NCI-H82 (cell line): ENCODE measurements at places on chromosomes 13 and 19.

DNA sequence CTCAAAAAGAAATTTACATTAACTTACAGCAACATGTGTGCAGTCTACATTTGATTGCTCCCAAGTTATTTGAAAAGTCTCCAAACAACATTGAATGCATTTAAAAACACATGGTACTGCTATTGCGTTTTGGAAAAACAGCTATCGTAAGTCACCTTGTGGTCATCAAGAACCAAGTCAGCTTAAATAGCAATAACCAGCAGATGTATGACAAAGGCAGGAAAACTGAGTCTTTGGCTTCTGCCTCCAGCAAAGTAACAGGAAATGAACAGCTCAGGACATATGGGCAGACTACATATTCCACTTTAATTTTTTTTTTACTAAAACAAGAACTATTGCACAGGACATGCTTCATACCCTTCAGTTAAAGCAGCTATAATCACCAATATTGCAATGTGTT, 580.6 kb upstream of the SPRY2 start:
- no peak for DNase-seq

- DNase-seq: peak; percentile 28
Measured at GRCh38 chr13:51957377-51958216, 53.7 kb downstream of the ATP7B start.

- no peak for DNase-seq
Measured at GRCh38 chr13:46846726-46847125, 49.8 kb upstream of the ESD start.

- DNase-seq: no peak
Measured at GRCh38 chr13:99425485-99426341, 75.6 kb upstream of the TM9SF2 start.

DNA sequence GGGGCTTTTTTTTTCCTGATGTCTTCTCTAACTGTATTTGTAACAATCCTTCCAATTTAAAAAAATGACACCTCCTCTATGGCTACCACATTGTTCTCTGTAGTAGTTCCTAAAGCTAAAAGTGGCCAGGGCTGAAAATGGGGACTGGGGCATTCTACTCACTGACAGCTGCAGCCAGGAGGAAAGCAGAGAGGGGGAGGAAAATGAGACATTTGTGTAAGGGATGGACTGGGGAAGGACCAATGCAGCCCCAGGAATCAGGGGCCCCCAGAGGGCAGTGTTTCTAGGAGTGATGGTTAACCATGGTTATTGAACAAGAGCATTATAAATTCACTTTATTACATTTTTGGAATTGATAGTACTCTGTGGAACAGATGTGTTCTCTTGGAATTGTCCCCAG, 34.3 kb upstream of the C1QTNF9 start:
- no peak for DNase-seq

- DNase-seq: peak; percentile 86
Measured at GRCh38 chr19:9917321-9917720, 19.0 kb downstream of the OLFM2 start.

DNA sequence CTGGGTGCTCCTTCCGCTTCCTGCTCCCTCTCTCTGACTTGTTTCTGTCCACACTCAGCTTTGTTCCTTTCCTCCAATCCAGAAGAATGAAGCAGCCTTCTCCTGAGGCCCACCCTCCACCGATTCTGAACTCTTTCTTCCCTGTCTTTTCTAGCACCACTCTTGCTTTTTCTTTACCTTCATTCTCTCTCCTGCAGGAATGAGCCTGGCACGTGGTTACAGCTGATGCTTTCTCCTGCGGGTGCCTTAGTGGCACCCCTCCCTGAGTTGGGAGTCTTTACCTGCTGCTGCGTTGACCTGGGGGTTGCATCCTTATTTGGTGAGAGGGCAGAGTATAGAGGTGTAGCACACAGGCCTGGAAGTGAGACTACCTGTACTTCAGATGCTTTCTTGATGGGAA, 6.2 kb downstream of the UBAC2 start:
- no peak for DNase-seq

GRCh38 chr19:56507446-56508289, at the start of gene ZNF471:
TSS of gene ZNF471 (plus strand) at chr19:56507855. CDS start at chr19:56511572, 3,717 bp downstream.
- DNase-seq: peak; percentile 99

GRCh38 chr19:50399368-50399745, 15.2 kb downstream of the POLD1 start:
- DNase-seq: no peak

GRCh38 chr13:22855926-22856325, 324.9 kb upstream of the SGCG start:
- DNase-seq: no peak

DNA sequence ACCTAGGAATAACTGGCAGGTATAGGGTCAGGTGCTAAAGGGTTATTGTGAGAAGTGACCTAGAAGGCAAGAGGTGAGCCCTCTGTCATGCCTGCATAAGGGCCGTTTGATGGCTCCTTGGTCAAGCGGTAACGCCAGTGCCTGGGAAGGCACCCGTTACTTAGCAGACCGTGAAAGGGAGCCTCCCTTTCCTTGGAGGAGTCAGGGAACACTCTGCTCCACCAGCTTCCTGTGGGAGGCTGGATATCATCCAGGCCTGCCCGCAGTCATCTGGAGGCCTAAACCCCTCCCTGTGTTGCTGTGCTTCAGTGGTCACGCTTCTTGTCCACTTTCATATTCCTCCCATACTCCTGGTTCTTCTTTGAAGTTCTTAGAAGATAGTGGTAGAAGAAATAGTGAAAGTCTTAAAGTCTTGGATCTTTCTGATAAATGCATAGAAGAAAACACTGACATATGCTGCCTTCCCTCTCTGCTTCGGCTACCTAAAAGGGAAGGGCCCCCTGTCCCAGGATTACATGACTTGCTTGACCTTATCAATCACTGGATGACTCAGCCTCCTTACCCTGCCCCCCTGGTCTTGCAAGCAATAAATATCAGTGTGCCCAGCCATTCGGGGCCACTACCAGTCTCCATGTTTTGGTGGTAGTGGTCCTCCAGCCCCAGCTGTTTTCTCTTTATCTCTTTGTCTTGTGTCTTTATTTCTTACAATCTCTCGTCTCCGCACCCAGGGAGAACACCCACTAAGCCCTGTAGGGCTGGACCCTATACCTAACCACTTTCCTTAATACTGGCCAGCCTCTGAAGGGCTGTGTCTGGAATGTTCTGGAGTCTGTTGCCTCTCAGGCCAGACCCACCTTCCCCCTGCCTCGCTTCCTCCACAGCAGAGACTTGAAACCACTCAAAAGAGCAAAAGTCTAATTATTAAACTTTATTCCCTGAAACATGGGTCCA, 16.1 kb upstream of the ABCC4 start:
- no peak for DNase-seq

- no peak for DNase-seq
Measured at GRCh38 chr13:41182231-41182630, 12.1 kb downstream of the KBTBD7 start.

DNA sequence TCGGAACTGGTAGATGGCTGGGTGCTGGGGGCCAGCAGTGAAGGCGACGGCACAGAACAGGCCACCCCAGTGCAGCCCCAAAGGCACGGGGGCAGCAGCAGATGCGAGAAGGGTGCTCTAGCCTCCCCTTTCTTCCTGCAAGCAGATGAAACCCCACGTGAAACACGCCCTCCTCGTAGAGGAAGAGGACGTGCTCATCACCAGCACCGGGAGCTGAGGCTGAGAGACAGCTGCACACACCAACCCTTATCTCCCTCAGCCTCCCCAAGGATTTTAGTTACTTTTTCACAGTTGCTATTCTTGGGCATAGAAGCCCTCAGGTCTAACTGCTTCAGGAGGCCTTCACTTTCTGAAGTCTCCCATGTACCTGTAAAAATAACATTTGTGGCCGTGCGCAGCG, 11.9 kb downstream of the ZNF787 start:
- DNase-seq: no peak

DNA sequence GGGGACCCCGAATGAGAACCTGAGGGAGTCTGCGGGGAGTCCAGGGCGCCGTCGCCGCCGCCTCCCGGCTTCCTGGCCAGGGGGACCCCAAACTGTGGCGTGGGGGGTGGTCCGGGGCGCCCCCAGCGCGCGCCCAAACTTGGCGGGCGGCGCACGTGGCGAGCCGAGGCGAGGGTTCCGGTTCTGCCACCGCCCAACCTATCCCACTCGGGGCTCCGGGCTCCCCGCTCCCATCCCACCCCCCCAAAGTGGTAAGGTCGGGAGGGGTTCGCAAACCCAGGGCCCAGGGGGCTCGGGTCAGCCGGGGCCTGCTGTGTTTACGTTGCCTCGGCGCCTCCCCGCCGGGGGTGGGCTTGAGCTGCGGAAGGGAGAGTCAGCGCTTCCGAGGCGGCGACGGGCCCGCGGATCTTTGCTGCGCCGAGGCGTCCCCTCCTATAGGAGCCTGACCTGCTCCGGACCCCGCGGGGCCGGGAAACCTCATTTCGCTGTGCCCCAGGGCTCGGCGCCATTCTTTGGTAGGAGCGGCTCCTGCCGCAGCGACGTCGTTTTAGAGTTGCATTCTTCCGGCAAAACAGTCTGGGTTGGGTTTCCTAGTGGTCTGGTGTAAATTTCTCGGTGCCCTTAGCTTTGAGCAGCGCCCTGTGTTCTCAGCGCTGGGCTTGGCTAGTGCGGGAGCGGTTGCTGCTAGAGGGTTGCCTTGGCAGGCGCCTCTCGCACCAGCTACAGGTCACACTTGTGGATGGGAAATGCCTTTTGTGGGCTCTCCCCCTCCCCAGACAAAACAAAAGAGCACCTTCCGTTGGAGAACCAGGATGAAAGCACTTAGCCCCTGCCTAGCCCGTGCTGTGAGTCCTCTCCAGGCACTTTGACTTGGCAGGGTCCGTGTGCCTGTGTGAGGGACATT, 1.2 kb downstream of the DAZAP1 start:
- peak; percentile 20 for DNase-seq

DNA sequence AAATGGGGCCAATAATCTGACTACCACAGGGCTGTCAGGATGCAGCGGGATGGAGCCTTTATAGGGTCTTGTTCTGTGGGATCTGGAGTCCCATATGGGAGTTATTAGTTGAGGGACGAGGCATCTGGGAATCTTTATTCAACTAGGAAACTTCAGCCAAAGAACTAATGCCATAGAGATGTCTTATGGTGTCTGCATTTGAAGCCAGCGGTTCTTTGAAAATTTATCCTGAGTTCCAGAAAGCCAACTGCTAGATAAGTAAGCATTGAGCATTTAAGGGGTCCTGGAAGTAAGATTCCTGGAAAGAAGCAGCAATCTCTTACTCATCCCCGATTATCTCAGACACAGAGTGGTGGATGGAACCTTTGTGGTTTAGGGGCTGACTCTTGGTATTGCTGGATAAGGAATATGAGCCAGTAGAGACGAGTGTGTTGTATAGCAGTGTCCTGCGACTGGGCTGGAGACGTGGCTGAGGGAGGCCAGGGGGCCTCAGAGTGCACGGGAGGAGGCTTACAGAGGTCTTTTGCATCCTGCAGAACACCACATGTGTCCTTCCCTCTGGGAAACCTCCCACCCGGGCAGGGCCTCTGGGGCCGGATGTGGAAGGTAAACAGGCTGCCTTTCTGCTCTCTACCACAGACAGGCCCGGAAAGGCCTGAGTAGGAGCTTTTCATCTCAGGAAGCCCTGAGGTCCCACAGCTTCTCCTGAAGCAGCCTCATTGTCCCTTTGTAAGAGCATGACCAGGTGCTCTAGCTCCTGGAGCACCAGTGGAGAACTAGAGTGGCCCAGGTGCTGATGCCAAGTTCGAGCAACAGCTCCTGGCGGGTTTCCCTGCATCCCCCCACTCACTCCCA, 28.8 kb downstream of the ACTN4 start:
- DNase-seq: no peak

DNA sequence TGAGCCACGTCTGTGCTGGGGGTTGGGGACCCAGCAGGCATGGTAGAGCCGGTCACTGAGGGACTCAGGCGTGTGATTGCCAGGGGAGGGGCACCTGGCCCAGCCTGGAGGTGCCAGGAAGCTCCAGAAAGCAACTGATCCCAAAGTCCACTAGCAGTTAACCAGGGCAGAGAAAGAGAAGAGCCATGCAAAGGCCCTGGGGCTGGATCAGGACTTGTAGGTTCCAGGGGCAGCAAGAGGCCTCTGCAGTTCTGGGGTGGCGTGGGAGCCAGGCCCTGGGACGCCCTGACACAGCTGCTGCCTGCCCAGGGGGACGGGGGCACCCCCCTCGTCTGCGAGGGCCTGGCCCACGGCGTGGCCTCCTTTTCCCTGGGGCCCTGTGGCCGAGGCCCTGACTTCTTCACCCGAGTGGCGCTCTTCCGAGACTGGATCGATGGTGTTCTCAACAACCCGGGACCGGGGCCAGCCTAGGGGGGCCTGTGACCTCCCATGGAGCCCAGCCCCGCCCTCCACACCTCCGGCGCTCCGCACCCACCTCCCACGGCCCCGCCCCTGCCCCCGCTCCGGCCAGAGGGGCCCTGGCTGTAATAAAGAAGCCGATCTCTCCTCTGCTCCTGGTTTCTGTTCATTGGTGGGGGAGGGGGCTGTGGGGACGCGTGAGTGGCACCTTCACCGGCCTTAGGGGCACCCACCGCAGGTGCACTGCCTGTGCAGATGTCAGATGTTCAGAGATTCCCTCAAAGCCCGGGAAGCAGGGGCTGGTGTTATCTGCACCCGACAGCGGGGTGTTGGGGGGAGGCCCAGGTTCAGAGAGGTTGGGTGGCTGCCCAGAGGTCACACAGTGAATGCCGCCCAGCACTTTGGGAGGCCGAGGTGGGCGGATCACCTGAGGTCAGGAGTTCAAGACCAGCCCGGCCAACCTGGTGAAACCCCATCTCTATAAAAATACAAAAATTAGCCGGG, 4.1 kb downstream of the AZU1 start:
- DNase-seq: no peak

GRCh38 chr13:72728290-72728605, 525 bp downstream of the BORA start:
- DNase-seq: no peak

DNA sequence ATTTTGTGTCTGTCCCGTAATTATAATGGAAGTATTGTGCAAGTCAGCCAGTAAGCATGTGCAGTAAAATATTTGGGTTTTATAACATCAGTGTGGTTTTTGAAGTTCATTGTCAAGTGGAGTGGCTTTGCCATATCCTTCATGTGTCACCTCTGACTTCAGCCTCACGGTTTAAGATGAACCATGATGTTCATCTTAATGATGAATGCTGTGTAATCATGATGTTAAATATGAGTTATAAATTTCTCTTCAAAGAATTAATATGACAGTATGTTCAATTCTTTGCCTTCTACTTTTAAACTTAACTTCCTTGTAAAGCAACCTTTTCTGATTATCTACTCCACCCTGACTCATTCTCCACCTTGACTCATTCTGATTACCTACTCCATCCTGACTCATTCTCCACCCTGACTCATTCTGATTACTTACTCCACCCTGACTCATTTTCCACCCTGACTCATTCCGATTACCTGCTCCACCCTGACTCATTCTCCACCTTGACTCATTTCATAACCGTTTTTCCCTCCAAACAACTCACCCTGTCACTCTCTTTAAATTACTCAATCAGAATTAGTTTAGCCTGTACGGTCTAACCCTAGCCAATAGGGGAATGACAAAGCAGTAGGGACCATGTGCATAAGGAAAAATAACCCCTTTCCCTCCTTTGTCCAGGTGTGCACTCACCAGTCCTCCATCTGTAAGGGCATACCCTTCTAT, 50.3 kb upstream of the ANKRD10 start:
- DNase-seq: no peak
